ENCODE measurements at places on chromosomes 3 and 15. TPM values are rescaled to one million over a fixed set of nuclear protein-coding genes. Genes with fewer than 3 reads are reported as not detected.

RBMS3 gene
- total RNA-seq = 8.1 TPM

DNA sequence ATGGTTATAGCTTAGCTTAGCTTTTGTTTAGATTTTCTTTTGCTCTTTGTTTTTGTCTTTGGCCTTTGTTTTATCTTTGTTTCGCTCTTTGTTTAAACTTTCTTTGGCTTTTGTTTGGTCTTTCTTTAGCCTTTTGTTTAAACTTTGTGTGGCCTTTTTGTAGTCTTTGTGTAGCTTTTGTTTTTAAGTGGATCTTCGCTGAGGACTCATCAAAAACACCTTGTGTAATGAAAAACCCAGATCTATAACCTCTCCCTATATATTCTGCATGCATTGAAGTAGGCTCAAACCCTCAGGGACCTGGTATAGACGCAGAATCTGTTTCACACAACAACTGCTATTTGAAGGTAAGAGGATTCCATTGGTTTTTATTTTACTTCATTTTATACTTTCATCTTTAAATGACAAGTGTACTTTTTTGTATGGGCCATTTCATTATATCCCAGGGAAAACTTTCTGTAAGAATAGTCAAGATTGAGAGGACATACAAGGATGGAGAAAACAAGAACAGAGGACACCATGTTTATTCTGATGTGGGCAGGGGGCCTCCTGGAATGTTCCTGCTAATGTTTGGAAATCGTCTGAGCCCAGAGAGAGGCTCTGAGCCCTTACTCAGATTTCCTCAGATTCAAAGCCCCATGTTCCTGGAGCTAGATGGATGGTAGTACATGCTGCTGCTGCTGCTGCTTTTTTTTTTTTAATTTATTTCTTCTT is at the start of gene MOBP:
Gene MOBP, plus strand, starts transcription at position 287 of the 714 bp plus-strand sequence. CDS start 34,390 bp downstream, outside the sequence.
- no peaks in the 10 kb centered on the region for H3K4me1 ChIP-seq
- no peak for DNase-seq
- no peaks in the 10 kb centered on the region for H3K27me3 ChIP-seq
- H3K36me3 ChIP-seq = no peaks in the 10 kb centered on the region
- H3K27ac ChIP-seq = no peak within 1 kb of the TSS

TICRR gene
- total RNA-seq = 24.9 TPM

DNA sequence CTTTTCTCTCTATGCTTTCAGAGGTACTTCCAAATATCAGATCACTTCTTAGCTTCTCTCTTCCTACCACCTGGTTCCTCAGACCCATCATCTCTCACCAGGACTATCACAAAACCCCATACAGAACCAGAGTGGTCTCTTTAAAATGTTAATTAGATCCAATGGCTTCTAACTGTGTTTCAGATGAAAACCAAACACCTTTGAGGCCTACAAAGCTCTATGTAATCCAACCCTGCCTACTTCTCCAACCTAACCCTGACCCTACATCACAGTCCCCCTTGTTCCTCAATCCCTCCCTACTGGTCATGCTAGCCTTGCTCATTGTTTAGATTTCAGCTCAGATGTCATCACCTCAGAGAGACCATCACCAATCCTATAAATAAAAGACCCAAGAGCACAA is 34.8 kb downstream of the SUMF1 start:
- DNase-seq = no peak
- H3K27me3 ChIP-seq = no peaks in the 10 kb centered on the region
- no peaks in the 10 kb centered on the region for H3K36me3 ChIP-seq

GRCh38 chr3:174099724-174100123 is 702.2 kb downstream of the NLGN1 start:
- no peaks in the 10 kb centered on the region for H3K4me1 ChIP-seq
- H3K27ac ChIP-seq = no peak overlapping the region
- no peak overlapping the region for H3K4me3 ChIP-seq

GRCh38 chr3:52866427-52866826 is 30.9 kb downstream of the STIMATE start:
- H3K4me3 ChIP-seq = no peak overlapping the region
- no peak for DNase-seq
- no peaks in the 10 kb centered on the region for H3K27me3 ChIP-seq
- H3K4me1 ChIP-seq = no peaks in the 10 kb centered on the region
- no peak overlapping the region for H3K27ac ChIP-seq
- H3K36me3 ChIP-seq = no peaks in the 10 kb centered on the region

GRCh38 chr3:181418233-181418632 is 293.5 kb upstream of the SOX2 start:
- H3K4me1 ChIP-seq = no peaks in the 10 kb centered on the region
- DNase-seq = no peak
- no peak overlapping the region for H3K4me3 ChIP-seq
- H3K27me3 ChIP-seq = no peaks in the 10 kb centered on the region
- H3K36me3 ChIP-seq = no peaks in the 10 kb centered on the region

DNA sequence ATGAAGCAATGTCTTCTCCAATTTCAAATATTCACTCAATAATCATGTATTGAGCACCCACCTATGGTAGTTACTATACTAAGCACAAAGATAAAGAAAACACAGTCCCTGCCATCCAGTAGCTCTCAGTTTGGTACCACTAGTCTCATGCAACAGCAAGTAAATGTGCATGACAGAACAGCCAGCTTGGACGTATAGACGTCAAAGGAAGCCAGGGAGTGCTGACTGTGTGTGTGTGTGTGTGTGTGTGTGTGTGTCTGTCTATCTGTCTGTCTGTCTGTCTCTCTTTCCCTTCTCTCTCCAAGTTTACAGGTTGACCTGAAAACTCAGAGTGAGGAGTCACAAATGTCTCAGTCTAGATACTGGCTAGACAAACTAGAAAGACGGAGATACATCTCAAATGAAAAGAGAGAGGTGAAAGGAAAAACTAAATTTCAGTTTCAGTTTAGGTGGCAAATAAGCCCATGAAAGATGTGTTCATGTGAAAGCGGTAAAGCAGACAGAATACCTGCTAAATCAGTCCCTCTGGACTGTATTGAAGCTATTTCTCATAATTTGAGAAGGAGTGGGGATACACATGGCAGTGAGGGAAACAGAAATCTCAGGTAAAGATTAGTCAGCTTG is 141.1 kb upstream of the PTPRG start:
- no peak overlapping the region for H3K27ac ChIP-seq
- no peak for DNase-seq
- no peaks in the 10 kb centered on the region for H3K4me1 ChIP-seq
- no peak overlapping the region for H3K4me3 ChIP-seq

- no peaks in the 10 kb centered on the region for H3K27me3 ChIP-seq
- no peaks in the 10 kb centered on the region for H3K4me1 ChIP-seq
- no peak overlapping the region for H3K27ac ChIP-seq
- no peaks in the 10 kb centered on the region for H3K36me3 ChIP-seq
Measured at GRCh38 chr3:188728371-188728896, 443.3 kb upstream of the TPRG1 start.

RNF123 gene
- 12.0 TPM for total RNA-seq

HCN4 gene
- total RNA-seq = not detected

DNA sequence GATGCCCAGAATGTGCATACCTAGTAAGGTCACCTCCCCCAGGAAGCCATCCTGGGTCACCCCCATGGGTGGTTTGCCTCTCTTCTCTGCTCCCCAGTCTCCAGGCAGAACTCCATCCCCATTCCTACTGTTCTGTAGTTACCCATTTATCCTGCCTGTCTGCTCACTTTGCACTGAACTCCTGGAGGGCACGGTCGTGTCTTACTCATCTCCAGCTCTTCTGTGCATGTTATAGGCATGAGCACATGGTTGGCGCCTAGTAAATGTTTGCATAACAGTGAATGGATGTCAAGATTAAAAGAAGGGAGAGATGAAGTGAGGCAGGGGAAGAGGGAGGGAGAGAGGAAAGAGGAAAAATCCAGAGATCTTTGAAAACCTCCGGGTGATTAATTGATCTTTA is 208.4 kb upstream of the TRIM42 start:
- no peaks in the 10 kb centered on the region for H3K27me3 ChIP-seq
- no peak overlapping the region for H3K27ac ChIP-seq
- no peak overlapping the region for H3K4me3 ChIP-seq
- H3K36me3 ChIP-seq = no peaks in the 10 kb centered on the region

DNA sequence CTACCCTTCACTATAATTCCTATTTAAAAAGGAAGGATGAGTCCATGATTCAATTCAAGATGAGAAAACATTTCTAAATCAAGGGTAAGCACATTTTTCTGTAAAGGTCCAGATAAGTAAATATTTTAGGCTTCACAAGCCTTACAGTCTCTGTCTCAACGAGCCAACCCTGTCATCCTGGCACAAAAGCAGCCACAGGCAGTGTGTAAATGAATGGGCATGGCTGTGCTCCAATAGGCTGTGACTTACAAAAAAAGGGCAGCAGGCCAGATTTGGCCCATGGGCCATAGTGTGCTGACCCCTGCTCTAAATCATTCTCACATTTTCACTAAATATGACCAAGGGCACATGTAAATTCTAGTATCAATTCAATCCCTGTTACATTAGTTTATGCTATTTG is 200.4 kb downstream of the WNT5A start:
- no peak overlapping the region for H3K27ac ChIP-seq
- no peak overlapping the region for H3K4me3 ChIP-seq
- no peaks in the 10 kb centered on the region for H3K4me1 ChIP-seq
- H3K27me3 ChIP-seq = no peaks in the 10 kb centered on the region
- no peak for DNase-seq

DNA sequence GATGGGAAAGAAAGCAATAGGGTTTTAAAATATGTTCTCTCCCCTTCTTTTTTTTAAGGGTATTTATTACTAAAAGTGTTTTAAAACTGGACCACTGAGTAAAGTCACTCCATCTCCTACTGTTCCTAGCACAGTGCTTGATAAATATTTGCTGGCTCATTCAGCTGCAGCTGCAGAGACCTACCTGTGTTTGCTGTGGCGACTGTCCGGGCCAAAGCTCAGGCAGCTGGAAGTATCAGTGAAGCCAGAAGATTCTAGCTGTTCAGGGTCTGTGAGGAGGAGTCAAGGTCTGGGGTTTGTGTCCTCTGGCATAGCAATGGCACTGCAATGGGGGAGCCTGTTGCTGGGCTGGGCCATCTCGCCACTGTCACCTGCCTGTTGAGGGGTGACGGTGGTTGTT is 109.9 kb downstream of the RPLP1 start:
- no peaks in the 10 kb centered on the region for H3K36me3 ChIP-seq
- H3K27ac ChIP-seq = no peak overlapping the region
- DNase-seq = no peak

- H3K27me3 ChIP-seq = no peaks in the 10 kb centered on the region
- peak overlapping the region; percentile 58 for H3K4me3 ChIP-seq
- peak overlapping the region; percentile 57 for H3K27ac ChIP-seq
- no peaks in the 10 kb centered on the region for H3K36me3 ChIP-seq
- peak; percentile 6 for DNase-seq
Measured at GRCh38 chr3:149224736-149225594, 3.3 kb upstream of the CP start.

- H3K4me3 ChIP-seq = no peak overlapping the region
- DNase-seq = peak; percentile 90
- no peak overlapping the region for H3K27ac ChIP-seq
Measured at GRCh38 chr15:70512772-70513362, 250.5 kb downstream of the UACA start.

MEGF11 gene
- total RNA-seq = 7.3 TPM

DNAH12 gene
- 1.4 TPM for total RNA-seq

SECISBP2L gene
- 23.5 TPM for total RNA-seq

- H3K27me3 ChIP-seq = no peaks in the 10 kb centered on the region
- no peak overlapping the region for H3K27ac ChIP-seq
- DNase-seq = no peak
Measured at GRCh38 chr3:71502066-71502625, 81.4 kb downstream of the FOXP1 start.

DNA sequence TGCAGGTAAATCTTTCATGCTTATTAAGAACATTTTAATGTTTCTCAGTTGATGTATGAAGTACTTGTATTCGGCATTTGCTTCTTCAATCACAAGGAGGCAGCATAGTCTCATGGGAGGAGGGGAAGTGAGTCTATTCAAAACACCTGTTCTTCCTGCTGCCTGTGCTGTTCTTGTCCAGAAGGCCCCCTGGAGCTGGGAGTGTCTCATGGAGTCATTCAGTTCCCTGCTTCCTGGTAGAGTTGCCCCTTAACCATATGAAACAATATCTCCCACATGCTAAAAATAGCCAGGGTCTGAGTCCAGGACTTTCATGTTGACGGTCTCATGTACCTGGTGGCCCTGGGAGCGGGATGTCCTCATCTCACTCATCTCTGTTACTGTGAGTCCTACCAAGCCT is 15.5 kb upstream of the PPP1R2 start:
- no peaks in the 10 kb centered on the region for H3K27me3 ChIP-seq
- no peaks in the 10 kb centered on the region for H3K36me3 ChIP-seq
- peak; percentile 63 for DNase-seq
- H3K27ac ChIP-seq = no peak overlapping the region
- H3K4me3 ChIP-seq = no peak overlapping the region

GRCh38 chr3:196219194-196219969 is 3.0 kb downstream of the SLC51A start:
- H3K36me3 ChIP-seq = no peaks in the 10 kb centered on the region
- H3K27me3 ChIP-seq = no peaks in the 10 kb centered on the region
- peak overlapping the region; percentile 39 for H3K4me3 ChIP-seq
- peak overlapping the region; percentile 37 for H3K27ac ChIP-seq

TCF12 gene
- 173 TPM for total RNA-seq

DNA sequence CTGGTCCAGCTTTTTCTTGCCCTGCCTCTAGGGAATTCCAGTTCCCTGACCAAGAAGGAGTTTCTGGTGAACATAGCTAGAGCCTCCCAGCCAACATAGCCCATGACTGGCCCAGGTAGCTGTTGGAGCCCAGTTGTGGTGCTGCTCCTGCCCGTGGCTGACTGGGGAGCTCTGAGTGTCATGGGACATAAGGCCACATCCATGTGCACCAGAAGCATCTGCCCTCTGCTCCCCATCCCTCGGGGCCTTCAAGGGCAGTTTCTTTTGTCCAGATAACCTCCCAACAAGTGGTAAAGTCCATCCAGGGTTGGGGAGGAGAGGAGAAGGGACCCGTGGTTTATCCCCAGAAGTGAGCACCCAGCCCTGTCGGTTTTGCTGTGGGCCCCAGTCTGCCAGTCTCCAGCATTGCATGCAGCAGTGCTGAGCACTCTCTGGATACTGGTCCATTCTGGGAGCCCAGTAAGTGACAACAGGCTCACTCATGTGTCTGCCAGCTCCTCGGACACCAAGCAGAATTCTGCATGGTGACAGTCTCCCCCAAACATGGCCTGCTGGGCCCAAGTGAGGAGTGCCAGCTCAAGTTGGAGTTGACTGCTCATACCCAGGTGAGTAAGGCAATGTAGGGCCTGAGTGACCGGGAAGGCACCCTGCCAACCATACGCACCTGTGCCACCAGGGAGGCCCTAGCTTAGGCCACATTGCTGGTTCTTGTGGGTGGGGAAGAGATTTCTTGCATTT is 28.8 kb downstream of the ACAA1 start:
- no peak overlapping the region for H3K4me3 ChIP-seq
- DNase-seq = no peak
- no peaks in the 10 kb centered on the region for H3K36me3 ChIP-seq
- H3K27me3 ChIP-seq = no peaks in the 10 kb centered on the region

KIF23 gene
- total RNA-seq = 137 TPM

GRCh38 chr3:177820683-177821316 is 623.5 kb upstream of the TBL1XR1 start:
- no peaks in the 10 kb centered on the region for H3K27me3 ChIP-seq
- H3K4me1 ChIP-seq = no peaks in the 10 kb centered on the region
- H3K4me3 ChIP-seq = no peak overlapping the region
- no peak for DNase-seq
- H3K36me3 ChIP-seq = no peaks in the 10 kb centered on the region
- no peak overlapping the region for H3K27ac ChIP-seq

GMNC gene
- total RNA-seq = not detected

EPHA3 gene
- 0.94 TPM for total RNA-seq

CD200 gene
- total RNA-seq = not detected

FBXL22 gene
- 0.10 TPM for total RNA-seq

- H3K36me3 ChIP-seq = peaks cover 98% of the 10 kb centered on the region
- H3K27ac ChIP-seq = no peak overlapping the region
- no peaks in the 10 kb centered on the region for H3K4me1 ChIP-seq
- no peak overlapping the region for H3K4me3 ChIP-seq
Measured at GRCh38 chr3:142356818-142357217, 91.0 kb downstream of the XRN1 start.

GOLGA8A gene
- 13.5 TPM for total RNA-seq

Measured in SJCRH30 (cell line).